ENCODE measurements at places on chromosomes 4 and X.

DNA sequence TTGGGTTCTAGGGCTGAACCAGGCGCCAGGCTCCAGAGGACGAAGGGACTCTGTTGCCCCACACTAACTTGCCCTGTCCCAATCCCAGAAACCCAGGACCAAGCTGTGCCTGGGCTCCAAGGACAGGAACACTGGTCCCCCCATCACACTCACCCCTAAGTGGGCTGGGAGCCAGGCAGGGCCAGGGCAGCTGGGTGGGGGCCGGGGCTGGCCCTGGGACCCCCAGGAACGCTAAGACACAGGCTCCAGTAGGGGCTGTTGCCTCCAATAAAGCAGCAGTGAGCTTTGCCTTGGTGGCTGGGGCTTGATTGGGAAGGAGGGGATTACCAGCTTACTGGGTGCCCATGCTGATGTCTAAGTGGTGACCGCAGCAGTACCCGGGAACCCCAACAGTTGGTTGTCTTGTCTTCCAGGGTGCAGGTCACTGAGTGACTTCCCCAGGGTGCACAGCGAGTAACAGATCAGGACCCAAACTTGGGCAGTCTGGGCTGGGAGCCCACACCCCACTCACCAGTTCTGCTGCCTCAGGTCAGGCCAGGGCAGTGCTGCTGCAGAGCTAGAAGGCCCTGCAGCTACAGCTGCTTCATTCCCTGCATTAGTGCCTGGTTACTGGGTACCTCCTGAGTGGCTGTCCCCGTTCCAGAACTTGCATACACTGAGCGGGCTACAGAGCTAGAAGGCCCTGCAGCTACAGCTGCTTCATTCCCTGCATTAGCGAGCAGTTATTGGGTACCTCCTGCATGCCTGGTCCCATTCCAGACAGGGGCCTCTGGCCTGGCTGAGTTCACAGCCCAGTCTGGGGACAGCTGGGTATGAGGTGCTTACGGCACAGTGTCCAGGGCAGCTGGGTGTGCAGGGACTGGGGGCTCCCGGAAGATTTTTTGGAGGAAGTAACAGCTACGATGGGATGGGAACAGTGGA, 9.4 kb upstream of the ADD1 start:
- DNase-seq, result no peak

- no peak for DNase-seq
Observed at GRCh38 chr4:187478292-187479140, 517.1 kb upstream of the ZFP42 start.

- DNase-seq, result no peak
Observed at GRCh38 chr4:162241857-162242256, 78.1 kb upstream of the FSTL5 start.

- DNase-seq, result no peak
Observed at GRCh38 chrX:29196501-29196900, 609.3 kb downstream of the IL1RAPL1 start.

DNA sequence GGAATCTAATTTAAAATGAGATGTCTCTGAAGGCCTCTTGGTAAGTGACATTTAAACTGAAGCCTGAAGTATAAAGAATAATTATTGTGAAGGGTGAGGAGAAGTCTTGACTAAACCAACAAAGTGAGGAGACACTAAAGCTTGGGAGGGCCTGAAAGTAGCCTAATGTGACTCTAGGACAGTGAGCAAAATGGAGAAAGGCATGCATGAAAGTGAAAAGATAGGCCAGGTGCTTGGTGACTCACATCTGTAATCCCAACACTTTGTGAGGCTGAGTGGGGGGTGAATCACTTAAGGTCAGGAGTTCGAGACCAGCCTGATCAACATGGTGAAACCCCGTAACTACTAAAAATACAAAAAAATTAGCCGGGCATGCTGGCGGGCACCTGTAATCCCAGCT, 46.9 kb upstream of the SMARCAD1 start:
- no peak for DNase-seq

GRCh38 chrX:115576676-115577075, 15.7 kb downstream of the PLS3 start:
- DNase-seq, result no peak

GRCh38 chr4:4613126-4613465, 71.2 kb upstream of the STX18 start:
- DNase-seq, result no peak

DNA sequence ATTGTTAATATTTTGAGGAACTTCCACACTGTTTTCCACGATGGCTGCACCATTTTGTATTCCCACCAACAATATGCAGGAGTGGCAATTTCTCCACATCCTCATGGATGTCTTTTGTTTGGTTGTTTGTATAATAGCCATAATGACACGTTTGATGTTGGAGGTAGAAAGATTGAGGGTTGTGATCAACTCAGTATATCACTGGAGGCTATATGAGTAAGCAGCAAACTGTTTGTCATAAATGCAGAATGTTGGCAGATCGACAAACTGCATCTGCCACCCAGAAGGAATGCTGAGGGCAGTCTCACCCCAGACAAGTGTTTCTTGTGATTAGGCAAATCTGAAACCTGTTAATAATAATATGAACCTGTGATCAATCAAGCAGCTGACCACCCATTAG, 243.9 kb upstream of the WDFY3 start:
- DNase-seq, result no peak

- DNase-seq, result no peak
Observed at GRCh38 chr4:154526151-154526550, 24.0 kb downstream of the PLRG1 start.

- DNase-seq, result no peak
Observed at GRCh38 chr4:140186651-140187315, 32.8 kb upstream of the MAML3 start.

GRCh38 chrX:101287402-101287801, 3.7 kb downstream of the TAF7L start:
- DNase-seq, result no peak

- DNase-seq, result no peak
Observed at GRCh38 chr4:53141308-53141707, 224.6 kb downstream of the SCFD2 start.

DNA sequence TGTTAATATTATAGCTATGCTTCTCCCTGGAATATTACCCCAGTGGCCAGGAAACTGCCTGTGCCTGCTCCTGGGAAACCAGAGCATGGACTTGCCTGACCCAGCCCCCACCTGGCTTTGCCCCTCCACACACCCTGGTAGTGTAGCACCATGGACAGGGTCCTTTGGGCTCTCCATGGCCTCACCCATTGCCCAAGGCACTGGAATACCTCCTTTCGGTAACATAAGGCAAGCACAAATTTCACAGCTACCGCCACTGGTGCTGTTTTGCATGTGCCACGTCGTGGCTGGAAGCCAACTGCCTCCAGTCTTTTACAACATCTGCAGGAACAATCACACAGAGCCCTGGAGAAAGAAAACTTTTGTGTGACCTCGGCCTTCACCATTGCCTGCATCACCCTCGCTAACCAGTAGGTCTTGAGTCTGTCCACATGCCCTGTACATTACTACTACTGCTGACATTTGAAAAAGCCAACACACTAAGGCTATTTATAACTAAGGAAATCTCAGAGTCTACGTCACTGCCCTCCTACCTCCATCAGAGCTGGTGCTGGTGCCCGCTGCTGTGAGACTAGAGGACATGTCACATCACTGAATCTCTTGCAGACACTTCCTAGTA, 47.7 kb downstream of the HPGD start:
- no peak for DNase-seq

GRCh38 chr4:160795216-160795615, 1368.6 kb downstream of the FSTL5 start:
- no peak for DNase-seq

DNA sequence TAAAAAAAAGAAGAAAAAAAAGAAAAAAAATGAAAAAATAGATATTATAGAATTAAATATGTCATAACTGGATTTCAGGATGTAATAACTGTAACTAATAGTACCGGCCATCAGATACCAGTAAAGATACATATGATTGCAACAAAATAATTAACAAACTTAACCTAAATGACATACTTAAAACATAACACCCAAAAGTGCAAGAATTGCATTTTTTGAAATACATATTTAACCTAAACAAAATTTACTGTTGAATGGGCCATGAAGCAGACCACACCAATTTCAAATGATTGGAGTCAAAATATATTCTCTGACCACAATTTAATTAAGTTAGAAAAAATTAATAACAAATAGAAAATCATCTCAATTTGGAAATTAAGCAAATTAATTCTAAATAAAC, 33.1 kb downstream of the GABRA3 start:
- DNase-seq, result no peak

- DNase-seq, result peak; percentile 96
Observed at GRCh38 chrX:131792789-131793462, 230.2 kb upstream of the STK26 start.

GRCh38 chrX:124814106-124814505, 467.7 kb downstream of the SH2D1A start:
- DNase-seq, result no peak

- DNase-seq, result no peak
Observed at GRCh38 chr4:56215141-56215783, 172.0 kb downstream of the AASDH start.

DNA sequence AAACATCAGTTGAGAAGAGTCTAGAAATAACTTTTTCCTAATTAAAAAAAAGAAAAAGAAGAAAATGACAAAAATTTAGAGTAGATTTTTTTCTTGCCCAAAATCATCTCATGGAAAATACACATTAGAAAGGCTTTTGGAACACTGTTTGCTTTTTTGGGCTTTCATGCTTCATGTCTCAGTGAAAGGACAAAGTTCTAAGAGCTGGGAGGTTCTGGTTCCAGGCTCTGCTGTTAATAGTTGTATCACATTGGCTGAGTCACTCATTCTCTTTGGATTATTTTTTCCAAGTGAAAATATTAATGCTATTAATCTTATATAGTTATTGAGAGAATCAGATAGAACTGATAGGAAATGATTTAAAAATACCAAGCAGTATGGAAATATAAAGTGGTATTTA, 32.9 kb upstream of the ETNPPL start:
- DNase-seq, result no peak

DNA sequence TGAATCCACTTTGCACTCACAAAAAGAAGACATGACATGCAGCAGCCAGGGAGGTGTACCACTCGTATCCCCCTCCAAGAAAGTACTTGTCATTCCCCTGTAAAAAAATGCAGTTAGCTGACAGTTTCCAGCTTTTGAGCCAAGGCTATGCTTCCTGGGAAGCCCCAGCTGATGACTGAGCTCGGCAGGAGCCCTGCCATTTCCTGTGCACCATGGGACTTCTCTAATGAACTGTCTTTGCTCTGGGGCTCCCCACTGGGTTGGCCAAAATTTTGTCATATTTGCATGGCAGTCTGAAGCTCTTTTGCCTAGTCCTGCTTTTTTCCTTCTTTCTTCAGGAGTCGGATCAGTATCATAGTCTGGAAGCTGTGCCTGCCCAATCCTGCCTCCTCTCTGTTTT, 104.5 kb upstream of the MAOA start:
- no peak for DNase-seq

DNA sequence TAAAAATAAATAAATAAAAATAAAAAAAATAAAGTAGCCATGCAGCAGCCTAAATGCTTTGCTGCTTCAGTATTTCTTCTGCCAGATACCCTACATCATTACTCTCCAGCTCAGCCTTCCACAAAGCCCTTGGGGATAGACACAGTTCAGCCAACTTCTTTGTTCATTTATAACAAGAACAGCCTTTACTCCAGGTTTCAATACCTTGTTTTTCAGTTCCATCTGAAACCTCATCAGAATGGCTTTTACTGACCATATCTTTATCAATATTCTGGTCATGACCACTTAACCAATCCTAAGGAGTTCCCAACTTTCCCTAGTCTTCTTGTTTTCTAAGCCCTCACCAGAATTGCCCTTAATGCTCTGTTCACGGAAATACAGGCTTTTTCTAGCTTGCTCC, 128.3 kb upstream of the MED14 start:
- DNase-seq, result no peak

DNA sequence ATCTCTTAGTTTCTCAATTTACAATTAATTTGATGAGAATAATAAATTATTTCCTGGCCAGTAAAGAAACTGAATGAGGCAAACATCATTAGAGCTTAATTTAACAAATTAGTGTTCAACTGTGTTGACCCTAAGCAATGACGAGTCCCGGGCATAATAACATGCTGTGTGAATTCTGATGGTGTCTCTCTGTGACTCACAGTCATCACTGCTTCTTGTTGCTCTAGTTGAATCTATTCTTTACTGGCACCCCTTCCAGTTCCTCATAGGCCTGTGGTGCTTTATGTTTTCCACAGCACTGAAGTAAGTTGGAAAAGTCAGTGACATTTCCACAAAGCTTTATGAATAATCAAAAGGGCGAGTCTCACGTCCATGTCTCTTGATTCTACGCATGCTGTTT, 57.7 kb upstream of the SLC7A11 start:
- no peak for DNase-seq

GRCh38 chr4:80619070-80619674, 283.6 kb downstream of the CFAP299 start:
- no peak for DNase-seq

GRCh38 chr4:153962311-153963039, 173.6 kb upstream of the SFRP2 start:
- no peak for DNase-seq

DNA sequence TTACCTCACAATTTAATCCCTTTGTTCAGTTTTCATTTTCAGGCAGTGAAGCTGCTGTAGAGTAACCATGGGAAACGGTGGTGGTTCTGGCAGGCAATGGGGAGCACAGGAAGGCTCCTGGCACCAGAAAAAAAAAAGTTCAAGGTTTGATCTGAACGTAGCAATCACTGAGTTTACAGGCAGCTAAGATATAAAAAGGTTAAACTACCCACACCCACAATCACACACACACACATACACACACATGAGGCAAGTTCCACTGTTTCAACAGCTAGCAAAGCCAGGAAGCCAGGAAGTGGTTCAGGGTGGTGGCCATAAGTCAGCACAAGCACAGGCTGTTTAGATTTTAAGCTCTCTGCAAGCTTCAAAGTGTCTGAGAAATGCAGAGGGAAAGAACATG, at the start of gene SULT1B1:
SULT1B1 (minus strand) TSS at position 166 of the 400 bp plus-strand sequence. CDS start 5,403 bp downstream, outside the sequence.
- no peak for DNase-seq

- DNase-seq, result no peak
Observed at GRCh38 chrX:96692454-96692853, 7.8 kb downstream of the DIAPH2 start.

GRCh38 chr4:140052050-140052449, 101.9 kb downstream of the MAML3 start:
- DNase-seq, result no peak

DNA sequence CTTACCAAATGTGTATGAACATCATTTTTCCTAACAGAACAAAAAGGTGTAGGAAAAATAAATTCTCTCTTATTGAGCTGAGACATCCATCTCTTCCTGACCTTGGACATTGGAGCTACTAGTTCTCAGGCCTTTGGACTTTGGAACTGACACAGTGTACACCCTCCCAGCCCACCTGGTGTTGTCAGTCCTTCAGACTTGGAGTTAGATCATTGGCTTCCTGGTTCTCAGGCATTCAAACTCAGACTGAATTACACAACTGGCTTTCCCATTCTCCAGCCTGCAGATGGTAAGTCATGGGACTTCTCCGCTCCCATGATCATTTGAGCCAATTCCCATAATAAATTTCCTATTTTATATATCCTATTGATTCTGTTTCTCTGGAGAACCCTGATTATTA, 84.8 kb upstream of the EDNRA start:
- no peak for DNase-seq

- no peak for DNase-seq
Observed at GRCh38 chr4:169258141-169258540, 12.6 kb downstream of the SH3RF1 start.
